ENCODE measurements at places on chromosomes 1 and 21. TPM values are rescaled to one million over a fixed set of nuclear protein-coding genes. Genes with fewer than 3 reads are reported as not detected.

ELF3 gene
- 0.26 TPM for polyA plus RNA-seq

ABL2 gene
- 2.1 TPM for polyA plus RNA-seq

NTRK1 gene
- not detected for polyA plus RNA-seq

SEC16B gene
- polyA plus RNA-seq, result not detected

FCRL1 gene
- polyA plus RNA-seq, result 0.39 TPM

ST6GALNAC3 gene
- polyA plus RNA-seq, result not detected

GPR37L1 gene
- polyA plus RNA-seq, result 0.16 TPM

ECM1 gene
- not detected for polyA plus RNA-seq

LPAR3 gene
- not detected for polyA plus RNA-seq

DNA sequence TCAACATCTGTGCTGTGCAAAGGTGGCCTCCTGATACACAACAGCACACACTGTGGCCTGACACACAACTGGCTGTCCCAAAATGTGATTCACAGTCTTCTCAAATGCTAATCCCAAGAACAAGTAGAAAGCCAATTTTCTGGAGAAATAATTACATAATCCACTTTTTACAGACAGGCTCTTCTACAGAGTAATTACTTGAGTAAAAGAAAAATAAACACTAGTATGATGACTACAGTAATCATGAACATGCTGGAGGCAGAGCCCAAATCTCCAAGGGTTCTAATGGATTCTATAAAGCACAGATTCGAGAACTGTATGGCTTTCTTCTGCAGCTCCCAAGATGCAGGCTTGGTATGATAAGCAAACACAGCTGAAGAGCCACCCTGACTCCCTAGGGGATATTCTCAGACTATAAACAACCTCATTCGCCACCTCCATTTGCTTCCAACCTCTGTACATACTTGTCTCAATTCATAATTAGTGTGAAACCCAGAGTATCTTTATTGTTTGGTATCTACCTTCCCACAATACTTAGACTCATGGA, 81.9 kb downstream of the SIPA1L2 start:
- DNase-seq, result no peak

- DNase-seq, result no peak
Measured at GRCh38 chr1:56844545-56845136, 10.0 kb upstream of the C8A start.

DNA sequence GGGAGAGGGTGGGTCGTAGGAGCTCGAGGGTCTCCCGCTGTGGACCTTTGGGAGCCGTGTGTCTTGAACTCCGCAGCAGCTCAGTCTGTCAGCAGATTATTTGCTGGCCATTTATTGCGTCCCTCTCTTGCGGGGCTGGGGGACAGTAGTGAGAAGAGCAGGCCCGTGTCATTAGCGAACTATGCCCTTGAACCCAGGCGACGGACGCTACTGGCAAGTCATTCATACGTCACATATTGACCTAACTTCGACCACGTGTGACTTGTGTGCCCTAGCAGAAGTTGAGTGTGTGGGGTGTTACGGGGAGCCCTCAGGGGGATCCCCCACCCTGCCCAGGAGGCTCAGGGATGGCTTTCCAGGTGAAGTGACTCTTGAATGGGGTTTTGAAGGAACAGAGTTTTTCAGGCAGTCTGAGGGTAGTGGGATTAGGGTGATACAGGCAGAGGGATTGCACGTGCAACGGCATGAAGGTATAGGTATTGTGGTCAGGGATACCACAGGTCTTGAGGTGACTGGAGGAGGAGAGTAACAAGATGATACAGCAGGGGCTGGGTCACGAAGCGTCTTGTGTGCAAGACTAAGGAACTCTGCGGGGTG, 13.0 kb downstream of the RCC1 start:
- peak; percentile 65 for DNase-seq

DNA sequence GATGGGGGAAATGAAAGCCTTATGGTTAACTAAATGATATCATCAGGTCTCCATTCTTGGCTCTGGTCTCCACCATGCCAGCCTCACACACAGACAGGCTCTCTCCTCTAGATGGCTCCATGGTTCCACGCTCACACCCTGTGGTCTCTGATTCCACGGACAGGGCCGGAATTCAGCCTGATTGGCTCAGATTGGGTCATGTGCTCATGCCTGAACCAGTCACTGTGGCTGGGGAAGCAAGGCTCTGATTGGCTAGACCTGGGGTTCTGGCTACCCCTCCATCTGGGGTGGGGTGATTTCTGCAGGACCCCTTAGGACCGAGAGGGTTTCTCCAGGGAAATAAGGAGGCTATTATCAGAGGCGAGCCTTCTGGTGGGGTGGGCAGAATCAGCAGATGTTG, 277.0 kb downstream of the PTPRU start:
- DNase-seq, result no peak

GRCh38 chr1:4108331-4108730, 208.3 kb upstream of the C1orf174 start:
- no peak for DNase-seq

- DNase-seq, result no peak
Measured at GRCh38 chr1:168155910-168156309, 19.2 kb upstream of the GPR161 start.

- DNase-seq, result no peak
Measured at GRCh38 chr21:36566644-36567043, 86.7 kb upstream of the CLDN14 start.

GRCh38 chr1:213698092-213698702, 289.6 kb upstream of the PROX1 start:
- DNase-seq, result no peak

GRCh38 chr1:153735090-153735420, 7.2 kb downstream of the INTS3 start:
- no peak for DNase-seq

GRCh38 chr1:195466639-195467038, 1141.6 kb downstream of the KCNT2 start:
- DNase-seq, result no peak

DNA sequence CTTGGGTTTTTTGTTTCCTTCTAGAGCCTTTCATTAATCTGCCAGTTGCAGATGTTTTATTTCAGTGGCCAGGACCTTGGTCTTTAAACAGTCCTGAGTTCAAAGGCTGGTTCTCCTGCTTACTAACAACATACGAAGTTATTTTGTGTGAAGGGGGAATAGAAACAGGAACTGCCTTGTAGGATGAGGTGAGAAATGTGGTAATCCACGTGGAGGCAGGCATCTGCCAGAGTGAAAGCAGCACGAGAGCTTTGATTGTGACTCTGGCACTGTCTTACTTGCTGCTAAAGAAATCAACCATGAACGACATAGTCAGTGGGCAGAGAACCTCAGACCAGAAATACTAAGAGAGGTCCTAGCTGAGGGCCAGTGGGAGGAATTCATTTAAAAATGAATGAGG, 30.4 kb downstream of the TMEM63A start:
- peak; percentile 52 for DNase-seq

- DNase-seq, result peak; percentile 19
Measured at GRCh38 chr1:174114788-174115448, 44.4 kb upstream of the RABGAP1L start.

GRCh38 chr1:178518894-178519293, 6.0 kb downstream of the TEX35 start:
- no peak for DNase-seq

DNA sequence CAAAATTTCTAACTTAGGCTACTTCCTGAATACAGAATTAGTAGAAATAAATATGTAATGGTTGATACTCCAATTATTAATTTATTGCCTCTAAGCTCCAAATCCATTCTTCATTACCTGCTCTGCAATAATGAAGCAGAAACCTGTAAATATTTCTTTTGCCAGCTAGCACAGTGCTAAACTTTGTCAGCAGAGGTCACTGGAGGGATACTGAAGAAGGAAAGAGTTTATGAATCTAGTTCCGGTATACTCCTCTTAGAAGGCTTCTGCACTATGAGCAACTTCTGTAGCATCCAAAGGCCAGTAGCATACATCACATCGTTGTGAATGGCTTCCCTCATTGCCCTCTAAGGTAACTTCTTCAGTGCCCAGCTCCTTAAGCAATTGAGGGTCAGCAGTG, 81.0 kb upstream of the LHX8 start:
- no peak for DNase-seq

DNA sequence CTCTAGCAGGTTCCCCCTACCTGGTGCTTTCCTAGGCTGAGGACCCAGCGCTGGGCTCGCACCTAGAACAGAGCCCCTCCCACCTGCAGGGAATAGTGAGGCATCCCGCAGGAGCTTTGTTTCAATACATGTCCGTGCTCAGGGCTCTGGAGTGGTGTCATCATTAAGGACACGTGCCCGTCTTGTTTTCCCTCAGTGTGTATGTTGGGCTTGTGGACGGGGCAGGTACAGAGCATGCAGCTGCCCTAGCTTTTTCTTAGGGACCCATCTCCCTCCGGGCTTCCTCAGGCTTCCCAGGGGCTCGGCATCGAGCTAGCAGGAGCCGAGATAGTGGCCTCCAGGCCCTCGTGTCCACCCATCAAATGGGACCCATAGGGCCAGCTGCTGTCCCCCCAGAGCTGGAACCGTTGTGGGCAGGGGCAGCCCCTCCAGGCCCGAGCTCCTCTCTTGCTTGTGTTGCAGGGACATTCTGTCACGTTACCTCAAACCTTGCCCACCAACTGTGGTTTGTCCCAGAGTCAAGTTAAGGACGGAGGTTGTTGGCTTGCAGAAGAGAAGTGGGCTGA, 3.9 kb downstream of the TMEM201 start:
- no peak for DNase-seq

GRCh38 chr1:90325168-90325567, 330.3 kb downstream of the ZNF326 start:
- no peak for DNase-seq

- no peak for DNase-seq
Measured at GRCh38 chr1:151529211-151529702, 10.9 kb upstream of the TUFT1 start.

DNA sequence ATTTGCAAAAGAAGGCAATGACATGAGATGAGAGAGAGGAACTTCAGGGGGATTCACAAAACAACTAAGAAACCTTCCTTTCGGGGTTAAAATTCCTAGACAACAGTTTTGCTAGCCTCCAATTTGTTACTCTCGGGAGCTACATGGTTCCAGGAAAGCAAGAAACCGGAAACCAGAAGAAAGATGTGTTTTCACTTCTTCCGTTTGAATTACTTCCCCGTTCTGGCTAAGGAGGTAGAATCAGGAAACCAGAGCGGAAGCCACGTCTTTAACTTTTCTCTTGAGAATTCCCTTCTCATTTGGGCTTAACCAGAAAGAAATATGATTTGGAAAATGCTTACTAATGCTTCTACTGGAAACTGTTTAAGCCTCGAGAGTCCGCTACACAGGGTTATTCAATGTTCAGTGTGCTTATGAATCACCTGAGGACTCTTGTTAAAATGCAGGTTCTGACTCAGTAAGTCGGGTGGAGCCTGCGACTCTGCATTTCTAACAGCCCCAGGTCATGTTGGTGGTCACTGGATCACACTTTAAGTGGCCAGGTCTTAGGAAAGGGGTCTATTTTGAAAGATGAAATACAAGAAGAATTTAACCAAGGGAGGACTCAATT, 43.5 kb upstream of the MCOLN3 start:
- no peak for DNase-seq

DNA sequence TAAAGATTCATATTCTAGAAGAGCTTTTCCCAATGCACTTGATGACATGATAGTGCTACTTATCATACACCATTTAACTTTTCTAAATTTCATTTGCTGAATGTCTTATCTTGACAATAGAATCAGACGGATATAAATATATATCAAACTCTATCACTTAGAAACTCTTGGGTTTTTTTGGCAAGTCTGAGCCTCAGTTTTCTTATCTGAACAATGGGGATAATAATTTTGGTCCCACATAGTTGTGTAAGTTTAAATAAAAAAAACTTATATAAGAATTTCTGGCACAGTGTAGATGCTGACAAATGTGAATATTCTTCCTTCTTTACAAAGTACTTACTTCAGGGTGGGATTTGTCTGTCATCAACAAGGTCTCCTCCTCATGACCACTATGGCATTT, 21.5 kb upstream of the LEPR start:
- DNase-seq, result no peak

DNA sequence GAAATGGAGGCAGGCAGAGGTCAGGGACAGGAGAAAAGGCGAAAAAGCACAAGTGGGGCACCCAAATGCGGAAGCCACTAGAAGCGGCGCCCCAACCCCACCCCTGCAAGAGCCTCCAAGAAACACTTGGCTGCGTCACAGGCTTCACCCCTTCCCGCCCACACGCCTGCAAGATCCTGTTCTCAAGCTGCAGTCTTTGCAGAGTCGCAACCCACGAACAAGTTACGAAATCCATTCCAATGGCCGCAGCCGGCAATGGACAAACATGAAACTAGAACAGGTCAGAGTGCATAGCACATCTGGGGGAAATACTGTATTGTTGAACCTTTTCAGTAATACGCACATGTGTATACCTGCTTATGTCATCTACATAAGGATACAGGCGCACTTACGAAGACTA, 103.6 kb downstream of the PSMG1 start:
- DNase-seq, result no peak

- peak; percentile 35 for DNase-seq
Measured at GRCh38 chr1:181160998-181161870, 72.7 kb downstream of the IER5 start.
